ENCODE measurements at places on chromosomes 6 and 20.

GRCh38 chr6:167937948-167938911, 59.2 kb upstream of the KIF25 start:
- DNase-seq, result no peak

DNA sequence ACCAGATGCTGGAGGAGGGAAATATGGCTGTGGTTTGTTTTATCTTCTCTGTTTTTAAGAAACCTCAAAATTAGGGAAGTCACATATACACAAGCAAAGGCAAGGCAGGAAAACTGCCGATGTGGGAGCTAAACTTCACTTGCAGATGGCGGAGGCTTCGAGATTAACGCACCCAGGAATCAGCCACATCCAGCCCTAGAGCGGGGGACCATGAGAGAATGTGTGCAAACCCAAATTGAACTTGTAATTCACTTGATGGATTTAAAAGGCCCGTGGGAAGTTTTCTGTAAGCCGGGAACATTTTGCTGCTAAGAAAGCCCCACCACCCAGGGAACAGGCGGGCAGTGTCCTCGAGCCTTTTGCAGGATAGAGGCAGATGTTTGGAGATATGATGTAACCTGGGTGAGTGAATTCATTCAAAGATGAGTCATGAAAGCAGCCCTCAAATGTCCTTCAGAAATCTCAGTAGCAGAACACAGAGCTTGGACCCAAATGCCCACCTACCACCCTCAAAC, 39.9 kb downstream of the PREX1 start:
- no peak for DNase-seq

DNA sequence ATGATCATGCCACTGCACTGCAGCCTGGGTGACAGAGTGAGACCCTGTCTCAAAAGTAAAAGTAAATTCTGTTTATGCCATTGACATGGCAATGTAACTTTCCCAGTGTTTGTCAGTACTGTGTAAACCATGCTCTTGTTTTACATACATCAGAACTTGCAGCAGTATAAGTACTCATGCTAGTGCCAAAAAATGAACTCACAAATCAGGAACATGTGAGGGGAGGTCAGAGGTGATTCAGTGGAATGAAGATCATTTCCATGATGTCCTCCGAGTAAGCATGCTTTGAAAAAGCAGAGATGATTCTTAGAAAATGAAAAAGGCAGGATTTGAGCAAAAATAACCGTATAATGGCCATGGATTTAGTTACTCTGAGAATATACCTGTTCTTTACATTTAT, 81.9 kb downstream of the ANKS1A start:
- no peak for DNase-seq

DNA sequence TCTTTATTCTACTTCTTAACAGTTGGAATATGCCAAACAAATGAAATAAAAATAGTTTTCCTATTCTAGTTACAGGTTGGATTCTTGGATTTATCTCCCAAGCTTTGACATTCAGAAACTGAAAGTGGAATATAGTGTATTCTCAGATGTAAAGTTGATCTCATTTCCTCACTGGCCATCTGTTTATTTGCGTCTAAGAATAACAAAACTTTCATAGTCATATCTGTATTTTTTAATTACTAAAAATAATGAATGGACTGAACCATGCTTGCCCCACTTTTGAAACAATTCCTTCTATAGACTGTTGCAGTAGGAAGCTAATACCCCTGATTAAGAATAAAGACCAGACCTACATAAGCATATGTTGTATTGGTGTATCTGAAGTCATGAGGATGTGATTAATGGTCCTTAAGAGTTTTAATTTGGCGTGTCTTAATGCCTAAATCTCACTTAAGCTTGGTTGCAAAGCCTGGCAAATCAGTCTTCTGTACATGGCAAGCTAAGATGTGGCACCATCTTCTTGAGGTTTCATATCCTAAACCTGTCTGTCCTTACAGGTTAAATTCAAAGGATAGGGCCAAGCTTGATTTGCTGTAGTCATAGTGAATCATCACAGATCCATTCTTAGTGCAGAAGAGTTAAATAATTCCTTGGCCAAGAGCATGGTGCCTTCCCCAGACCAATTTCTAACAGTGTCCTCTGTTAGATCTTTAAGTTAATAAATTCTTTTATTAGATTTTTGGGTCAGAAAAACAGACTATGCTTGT, 58.9 kb downstream of the FOXO3 start:
- no peak for DNase-seq

DNA sequence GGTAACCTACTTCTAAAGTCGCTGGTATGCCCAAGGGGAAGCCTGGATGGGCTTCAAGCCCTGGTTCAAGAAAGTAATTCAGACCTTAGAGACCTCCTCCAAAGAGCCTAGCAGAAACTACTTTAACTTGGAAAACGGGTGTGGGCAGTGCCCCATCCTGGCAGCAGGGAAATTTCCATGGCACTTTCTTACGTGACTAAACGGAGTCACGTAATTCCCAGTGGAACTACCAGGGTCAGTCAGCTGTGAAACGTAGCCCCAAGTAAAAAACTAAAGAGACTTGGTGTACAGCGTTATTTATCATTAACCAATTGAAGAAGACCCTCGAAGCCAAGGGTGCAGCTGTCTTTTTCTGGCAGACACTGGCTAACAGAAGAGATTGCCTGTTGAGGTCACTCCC, 114.0 kb downstream of the RCAN2 start:
- no peak for DNase-seq

DNA sequence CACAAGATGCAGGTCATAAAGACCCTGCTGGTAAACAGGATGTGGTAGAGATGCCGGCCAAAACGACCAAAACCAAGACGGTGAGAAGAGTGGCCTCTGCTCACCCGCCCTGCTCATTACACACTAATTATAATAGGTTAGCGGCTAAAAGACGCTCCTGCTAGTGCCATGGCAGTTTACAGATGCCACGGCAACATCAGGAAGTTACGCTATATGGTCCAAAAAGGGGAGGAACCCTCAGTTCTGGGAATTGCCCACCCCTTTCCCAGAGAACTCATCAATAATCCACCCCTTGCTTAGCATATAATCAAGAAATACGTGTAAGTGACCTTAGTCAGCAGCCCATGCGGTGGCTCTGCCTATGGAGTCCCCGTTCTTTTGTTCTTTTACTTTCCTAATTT, 17.6 kb downstream of the BHLHE23 start:
- DNase-seq, result no peak

DNA sequence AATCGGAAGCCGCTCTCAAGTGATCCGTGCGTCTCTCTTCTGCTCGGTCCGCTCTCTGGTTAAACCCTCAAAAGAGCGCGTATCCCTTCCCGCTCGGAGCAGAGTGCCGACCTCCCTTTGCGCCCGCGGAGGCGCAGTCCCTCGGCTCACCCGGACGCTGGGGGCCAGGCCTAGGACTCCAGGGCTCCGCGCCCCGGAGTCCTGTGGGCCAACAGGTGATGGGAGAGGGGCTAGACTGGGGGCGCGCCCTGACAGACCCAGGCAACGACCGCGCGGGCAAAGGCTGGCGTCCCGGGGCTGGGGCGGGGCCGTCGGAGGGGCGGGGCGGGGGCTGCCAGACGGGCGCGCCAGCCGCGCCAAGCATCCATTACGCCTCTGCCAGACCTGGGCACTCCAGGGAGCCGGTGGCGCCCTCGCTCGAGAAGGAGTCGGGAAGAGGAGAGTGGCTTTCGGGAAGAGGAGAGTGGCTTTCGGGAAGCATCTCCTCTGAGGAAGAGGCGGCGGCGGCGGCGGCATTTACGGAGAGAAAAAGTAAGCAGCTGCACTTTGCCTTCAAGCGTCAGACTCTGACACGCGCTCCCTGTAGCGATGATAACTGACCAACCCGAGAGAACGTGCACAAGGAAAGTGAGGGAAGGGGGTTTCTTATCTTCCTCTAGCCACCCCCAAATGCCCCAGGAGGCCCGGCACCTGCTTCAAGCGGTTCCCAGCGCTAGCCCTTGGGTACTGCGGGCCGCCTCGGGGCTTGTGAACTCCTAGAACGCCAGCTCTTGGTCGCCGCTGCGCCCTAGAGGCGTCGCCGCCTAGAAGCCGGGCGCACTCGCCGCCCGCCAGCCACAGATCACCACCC, 2.6 kb downstream of the EPHA7 start:
- no peak for DNase-seq

- DNase-seq, result no peak
Observed at GRCh38 chr6:160464744-160465143, 116.6 kb downstream of the SLC22A3 start.

DNA sequence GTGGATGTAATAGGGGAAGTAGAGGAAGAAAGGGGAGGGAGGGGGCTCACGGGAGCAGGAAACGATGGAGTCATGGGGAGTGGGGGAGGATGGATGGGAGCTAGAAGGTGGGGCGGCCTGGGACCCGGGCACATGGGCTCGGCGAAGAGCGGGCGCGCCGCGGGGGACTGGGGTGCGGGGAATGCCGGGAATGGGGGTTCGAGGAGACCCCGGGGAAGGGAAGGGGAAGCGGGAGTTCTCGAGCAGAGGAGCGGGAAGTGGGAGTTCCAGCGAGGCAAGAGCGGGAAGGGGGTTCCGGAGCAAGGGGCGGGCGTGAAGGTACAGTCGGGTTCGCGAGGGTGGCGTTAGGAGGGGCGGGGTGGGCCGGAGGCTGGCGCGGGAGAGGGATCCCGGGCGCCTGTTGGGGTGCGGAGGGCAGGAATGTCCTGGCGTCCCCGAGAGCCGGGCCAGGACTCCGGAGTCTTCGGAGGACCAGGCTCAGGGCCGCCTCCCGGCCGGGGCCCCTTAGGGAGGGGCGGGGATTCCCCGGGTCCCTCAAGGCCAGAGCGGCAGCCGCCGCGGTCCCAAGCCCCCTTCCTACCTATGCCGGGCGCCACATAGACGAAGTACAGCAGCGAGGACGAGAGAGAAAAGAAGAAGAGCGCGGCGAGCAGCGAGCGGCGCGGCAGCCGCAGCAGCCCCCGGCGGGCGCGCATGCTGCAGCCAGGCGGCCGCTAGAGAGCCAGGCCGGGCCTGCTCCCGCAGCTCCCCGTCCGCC, 504 bp downstream of the B4GALT5 start:
- DNase-seq, result no peak

- no peak for DNase-seq
Observed at GRCh38 chr6:32941214-32941768, 463 bp upstream of the HLA-DMB start.

- no peak for DNase-seq
Observed at GRCh38 chr6:132907231-132907630, 92.9 kb downstream of the RPS12 start.

GRCh38 chr6:22082218-22082617, 214.6 kb downstream of the PRL start:
- no peak for DNase-seq

- no peak for DNase-seq
Observed at GRCh38 chr6:117919775-117920729, 13.0 kb downstream of the SLC35F1 start.

- DNase-seq, result no peak
Observed at GRCh38 chr6:51526922-51527321, 560.5 kb downstream of the PKHD1 start.

- DNase-seq, result no peak
Observed at GRCh38 chr6:137261761-137262160, 42.6 kb upstream of the IFNGR1 start.

DNA sequence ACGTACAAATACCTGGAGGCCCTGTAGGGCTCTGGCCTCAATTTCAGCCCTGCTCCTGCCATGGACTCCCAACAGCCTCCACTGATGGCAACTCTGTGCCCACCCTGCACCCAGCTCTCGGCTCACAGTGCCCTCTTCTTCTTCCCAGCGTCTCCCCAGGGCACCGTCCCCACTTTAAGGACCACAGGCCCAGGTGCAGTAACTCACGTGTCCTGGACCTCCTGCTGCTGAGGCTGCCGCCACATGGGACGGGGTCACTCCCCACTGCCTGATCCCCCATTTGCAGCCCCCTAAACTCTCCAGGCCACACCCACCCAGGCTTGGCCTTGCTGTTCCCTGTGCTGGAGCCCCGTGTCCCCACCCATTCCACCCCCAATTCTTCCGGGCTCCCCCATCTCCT, 223.4 kb downstream of the PREX1 start:
- DNase-seq, result no peak

GRCh38 chr20:23344336-23344735, 6.3 kb upstream of the NXT1 start:
- DNase-seq, result no peak

- no peak for DNase-seq
Observed at GRCh38 chr6:2658788-2659187, 91.9 kb downstream of the MYLK4 start.

- DNase-seq, result no peak
Observed at GRCh38 chr6:90460051-90460450, 126.8 kb downstream of the MAP3K7 start.

GRCh38 chr20:43710370-43711044, 16.3 kb downstream of the GTSF1L start:
- no peak for DNase-seq

- DNase-seq, result no peak
Observed at GRCh38 chr20:39874049-39874893, 814.8 kb downstream of the MAFB start.

- DNase-seq, result no peak
Observed at GRCh38 chr20:31517373-31517772, 3.1 kb downstream of the HM13 start.

GRCh38 chr6:38174315-38174714, 354.8 kb downstream of the ZFAND3 start:
- no peak for DNase-seq

DNA sequence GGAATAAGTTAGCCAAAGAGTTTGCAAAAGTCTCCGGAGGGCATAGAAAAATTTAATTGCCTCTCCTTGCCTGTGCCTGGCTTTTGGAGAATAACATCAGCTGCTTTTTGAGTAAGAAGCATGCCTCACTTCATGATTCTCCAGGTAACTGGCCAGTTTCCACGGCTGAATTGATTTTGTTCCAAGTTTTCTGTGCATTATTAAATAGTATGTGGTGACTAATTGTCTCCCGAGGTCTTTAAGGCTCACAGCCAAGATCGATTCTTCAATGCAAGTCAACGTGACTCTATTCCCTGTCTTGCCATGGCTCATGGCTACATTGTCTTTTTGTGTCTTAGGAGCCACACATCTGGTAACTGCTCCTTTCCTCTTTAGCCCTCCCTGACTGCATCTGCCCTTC, 54.2 kb downstream of the CNR1 start:
- DNase-seq, result no peak

DNA sequence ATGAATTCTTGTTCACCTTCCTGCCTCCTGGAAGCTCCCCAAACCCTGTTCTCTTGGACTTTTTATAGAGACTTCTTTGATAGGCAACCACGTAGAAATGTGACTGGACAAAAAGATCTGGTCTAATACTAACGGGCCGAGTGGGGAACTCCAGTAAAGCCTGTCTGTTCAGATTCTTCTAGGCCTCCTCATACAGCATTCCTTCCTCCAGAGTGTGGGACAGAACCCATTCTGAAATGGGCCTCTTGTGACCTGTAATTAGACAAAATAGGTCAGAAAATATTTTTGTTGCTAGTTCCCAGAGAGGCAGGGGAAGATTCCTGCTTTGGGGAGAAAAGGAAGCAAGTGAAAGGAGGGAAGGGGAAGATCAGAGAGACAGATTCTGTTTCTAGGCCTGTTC, 374.3 kb downstream of the CDH26 start:
- no peak for DNase-seq
